ENCODE measurements at places on chromosomes 2 and 18.

GRCh38 chr2:65076345-65076710, 20.1 kb downstream of the CEP68 start:
- DNase-seq, result no peak

- DNase-seq, result no peak
Observed at GRCh38 chr2:239358062-239358754, 42.6 kb downstream of the HDAC4 start.

- DNase-seq, result no peak
Observed at GRCh38 chr2:176729706-176730569, 460.7 kb downstream of the MTX2 start.

DNA sequence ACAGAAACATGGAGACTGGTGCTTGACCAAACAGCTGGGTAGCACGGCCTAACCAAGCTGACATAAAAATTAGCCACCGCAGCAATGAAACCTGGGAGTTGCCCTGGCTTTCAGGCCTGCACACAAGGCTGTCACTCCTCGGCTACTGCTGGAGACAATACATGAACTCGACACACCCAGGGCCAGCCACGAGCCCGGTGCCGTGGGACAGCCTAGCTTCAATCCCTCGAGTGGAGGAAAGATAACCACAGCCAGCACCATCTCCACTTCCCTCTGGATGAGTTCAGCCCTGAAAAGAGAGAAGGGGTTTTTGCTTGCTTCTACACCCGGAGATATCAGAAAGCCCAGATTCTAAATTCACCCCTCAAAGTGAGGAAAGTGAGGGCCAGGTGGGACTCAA, 78.0 kb downstream of the BCL2L11 start:
- DNase-seq, result no peak

- DNase-seq, result no peak
Observed at GRCh38 chr2:12463189-12463588, 253.5 kb upstream of the TRIB2 start.

DNA sequence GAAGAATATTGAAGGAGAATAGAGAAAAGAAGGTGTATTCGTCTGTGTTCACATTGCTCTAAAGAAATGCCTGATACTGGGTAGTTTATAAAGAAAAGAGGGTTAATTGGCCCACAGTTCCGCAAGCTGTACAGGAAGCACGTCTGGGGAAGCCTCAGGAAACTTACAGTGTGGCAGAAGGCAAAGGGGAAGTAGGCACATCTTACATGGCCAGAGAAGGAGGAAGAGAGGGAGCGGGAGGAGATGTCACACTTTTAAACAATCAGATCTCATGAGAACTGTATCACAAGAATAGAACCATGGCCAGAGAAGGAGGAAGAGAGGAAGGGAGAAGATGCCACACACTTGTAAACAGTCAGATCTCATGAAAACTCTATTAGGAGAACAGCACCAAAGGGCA, 159.6 kb upstream of the TPO start:
- no peak for DNase-seq

GRCh38 chr2:27792759-27793158, 21.2 kb downstream of the MRPL33 start:
- no peak for DNase-seq

GRCh38 chr2:160075171-160075570, 12.8 kb upstream of the PLA2R1 start:
- DNase-seq, result no peak

- DNase-seq, result no peak
Observed at GRCh38 chr2:63058921-63059792, 8.5 kb downstream of the OTX1 start.

- DNase-seq, result no peak
Observed at GRCh38 chr2:63571291-63571690, 17.0 kb downstream of the WDPCP start.

GRCh38 chr2:160489111-160489510, 4.5 kb downstream of the RBMS1 start:
- no peak for DNase-seq
